ENCODE measurements at places on chromosomes 3 and 15.

DNA sequence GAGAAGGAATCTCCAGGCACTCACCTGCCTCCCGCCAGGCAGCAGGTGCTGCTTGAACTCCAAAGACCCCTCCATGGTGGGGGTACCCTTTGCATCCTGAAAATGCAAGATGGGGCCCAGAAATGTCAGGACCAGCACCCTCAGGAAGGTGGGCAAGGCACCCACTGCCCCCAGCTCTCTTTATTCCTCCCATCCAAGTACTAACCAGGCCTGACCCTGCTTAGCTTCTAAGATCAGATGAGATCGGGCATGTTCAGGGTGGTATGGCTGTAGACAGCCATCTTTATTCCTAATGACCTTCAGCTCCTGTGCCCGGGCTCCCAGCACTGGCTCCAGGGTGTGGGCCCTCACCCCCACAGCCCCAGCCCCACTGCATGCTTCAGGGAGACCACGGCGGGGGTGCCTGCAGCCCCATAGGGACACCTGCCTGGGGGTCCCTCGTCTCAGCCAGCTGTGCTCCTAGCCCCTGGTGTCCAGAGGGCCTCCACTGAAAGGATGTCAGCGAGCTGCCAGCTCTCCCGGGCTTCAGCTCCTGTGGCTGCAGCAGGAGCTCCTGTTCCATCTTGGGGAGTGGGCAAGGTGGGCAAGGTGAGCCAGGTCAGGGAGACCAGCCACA is 13.2 kb downstream of the PLA2G4B start:
- no peak for DNase-seq

- no peak for DNase-seq
Observed at GRCh38 chr15:85758655-85758978, 36.1 kb downstream of the KLHL25 start.

DNA sequence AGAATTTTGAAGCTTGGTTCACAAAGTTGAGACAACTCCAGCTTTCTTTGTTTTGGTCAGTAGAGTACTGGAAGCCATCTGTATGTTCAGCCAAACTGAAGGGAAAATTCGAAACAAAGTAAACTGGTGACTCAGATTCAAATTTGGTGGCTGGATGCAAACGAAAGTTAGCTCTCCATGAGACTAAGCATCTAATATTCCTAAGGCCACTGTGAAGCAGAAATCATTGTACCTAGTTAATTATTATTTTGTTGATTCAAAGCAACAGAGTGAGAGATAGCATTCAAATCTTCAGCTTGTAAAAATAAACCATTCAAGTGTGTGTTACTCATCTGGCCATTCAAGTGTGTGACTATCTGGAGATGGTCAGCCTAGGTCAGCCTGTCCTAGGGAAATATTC is 42.1 kb downstream of the NR2F2 start:
- no peak for DNase-seq

DNA sequence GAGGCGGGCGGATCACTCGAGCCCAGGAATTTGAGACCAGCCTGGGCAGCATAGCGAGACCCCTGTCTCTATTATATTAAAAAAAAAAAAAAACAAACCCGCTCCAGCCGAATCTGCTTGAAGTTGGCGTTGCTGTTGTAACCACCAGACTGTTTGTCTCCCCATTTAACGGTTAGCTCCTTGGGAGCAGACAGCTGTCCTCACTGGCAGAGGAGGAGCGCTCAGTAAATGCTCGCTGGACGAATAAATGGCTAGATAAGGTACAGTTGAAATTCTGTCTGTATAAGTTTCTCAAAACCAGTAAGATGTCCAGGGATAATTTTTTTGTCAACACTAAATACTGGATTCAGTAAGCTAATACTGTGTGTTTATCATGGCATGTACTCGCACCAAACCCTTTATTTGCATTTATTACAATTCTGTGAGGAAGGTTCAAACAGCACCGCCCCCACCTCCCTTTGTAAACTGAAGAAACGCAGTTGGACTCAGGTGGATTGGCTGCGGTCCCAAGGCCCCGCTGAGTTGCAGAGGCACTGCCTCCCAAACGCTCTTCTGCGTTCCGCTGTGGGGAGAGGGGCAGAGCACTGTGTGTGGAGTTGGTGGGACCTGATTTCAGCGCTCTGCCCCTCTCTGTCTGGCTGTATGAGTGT is 1.1 kb downstream of the RCCD1 start:
- no peak for DNase-seq

GRCh38 chr3:66138336-66139313 is 82.2 kb upstream of the SLC25A26 start:
- DNase-seq: no peak

GRCh38 chr15:90594301-90594738 is 64.6 kb downstream of the CRTC3 start:
- DNase-seq: peak; percentile 79

- DNase-seq: no peak
Observed at GRCh38 chr15:41849861-41850260, 11.2 kb downstream of the PLA2G4B start.

GRCh38 chr3:167733961-167734497 is 663 bp downstream of the PDCD10 start:
- no peak for DNase-seq

DNA sequence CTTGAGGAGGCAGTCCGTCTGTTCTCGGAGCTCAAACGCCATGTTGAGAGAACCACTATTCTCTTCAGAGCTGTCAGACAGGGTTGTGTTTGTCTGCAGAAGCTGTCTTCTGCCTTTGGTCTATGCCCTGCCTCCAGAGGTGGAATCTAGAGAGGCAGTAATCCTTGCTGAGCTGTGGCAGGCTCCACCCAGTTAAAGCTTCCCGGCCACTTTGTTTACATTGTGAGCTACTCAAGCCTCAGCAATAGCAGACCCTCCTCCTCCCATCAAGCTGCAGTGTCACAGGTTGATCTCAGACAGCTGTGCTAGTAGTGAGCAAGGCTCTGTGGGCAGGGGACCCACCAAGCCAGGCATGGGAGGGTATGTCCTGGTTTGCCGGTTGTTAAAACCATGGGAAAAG is 8.9 kb downstream of the OR5AC2 start:
- no peak for DNase-seq

GRCh38 chr15:53837263-53837662 is 77.8 kb upstream of the WDR72 start:
- no peak for DNase-seq

GRCh38 chr3:12901623-12902045 is 60.3 kb upstream of the RPL32 start:
- no peak for DNase-seq

- DNase-seq: no peak
Observed at GRCh38 chr15:84391191-84391590, 155.6 kb downstream of the GOLGA6L4 start.

- DNase-seq: no peak
Observed at GRCh38 chr3:37987751-37988179, 2.8 kb upstream of the VILL start.

DNA sequence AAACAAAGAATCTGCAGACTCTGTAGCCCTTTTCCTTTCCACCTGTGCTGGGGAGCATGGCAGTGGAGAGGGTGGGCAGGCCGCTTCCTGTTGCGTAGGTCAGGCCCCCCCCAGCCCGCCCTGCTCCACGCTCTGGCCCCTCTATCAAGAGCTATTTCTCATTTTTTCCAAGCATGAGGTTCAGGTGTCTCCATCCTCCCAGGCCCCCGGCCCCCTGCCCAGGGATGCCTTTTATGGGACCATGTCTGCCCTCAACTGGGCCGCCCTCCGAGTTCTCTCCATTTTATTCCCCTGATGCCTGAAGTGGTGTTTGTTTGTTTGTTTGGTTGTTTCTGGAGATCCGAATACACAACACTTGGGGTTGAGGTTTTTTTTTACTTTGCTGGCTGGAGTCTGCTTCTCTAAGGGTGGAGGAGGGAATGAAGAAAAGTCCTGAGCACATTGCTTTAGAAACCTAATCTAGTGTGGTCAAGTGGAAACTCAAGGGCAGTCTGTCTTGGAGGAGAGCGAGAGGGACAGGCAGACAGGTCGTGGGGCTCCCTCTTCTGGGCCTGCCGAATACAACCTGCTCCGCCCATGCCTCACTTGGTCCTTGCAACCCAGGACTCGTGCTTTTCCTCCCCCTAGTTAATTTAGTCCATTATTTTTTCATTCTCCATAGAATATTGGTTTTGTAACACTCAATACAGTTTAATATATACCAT is 176.5 kb upstream of the LYSMD4 start:
- DNase-seq: no peak

DNA sequence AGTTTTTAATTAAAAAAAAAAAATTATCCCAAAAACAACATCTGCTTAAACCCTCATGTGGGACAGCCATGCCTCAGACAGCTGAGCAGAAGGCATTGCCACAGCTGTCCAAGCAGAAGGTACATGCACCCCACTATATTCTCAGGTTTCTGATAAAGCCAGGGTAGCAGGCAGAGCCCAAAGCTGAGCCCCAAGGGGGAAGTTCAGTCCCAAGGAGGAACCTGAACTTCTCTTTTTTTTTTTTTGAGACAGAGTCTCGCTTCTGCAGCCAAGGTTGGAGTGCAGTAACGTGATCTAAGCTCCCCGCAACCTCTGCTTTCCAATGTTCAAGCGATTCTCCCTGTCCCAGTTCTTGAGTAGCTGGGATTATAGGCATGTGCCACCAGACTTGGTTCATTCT is 33.2 kb downstream of the MKRN2 start:
- DNase-seq: no peak

DNA sequence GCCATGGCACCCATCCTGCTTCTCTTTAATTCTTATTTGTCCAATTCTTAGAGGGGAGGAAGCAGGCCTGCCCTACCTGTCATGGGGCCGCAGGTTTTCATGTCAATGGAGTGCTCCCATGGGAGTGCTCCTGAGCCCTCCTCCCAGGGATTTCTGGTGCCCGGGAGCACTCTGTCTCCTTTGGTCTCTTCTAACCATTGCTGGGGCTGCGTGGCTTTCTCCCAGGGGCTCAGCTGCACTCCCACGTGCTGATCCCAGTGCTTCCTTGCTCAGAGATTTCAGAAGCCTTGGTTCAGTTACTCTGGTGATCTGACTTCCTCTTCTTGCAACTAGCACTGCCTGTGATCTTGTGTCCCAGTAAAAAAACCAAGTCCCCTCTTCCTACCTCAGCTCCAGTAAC is 68.0 kb upstream of the ARL8B start:
- DNase-seq: no peak

- no peak for DNase-seq
Observed at GRCh38 chr3:126107203-126107939, 23.4 kb upstream of the SLC41A3 start.

- DNase-seq: no peak
Observed at GRCh38 chr3:104132566-104133403, 1233.9 kb upstream of the ALCAM start.

DNA sequence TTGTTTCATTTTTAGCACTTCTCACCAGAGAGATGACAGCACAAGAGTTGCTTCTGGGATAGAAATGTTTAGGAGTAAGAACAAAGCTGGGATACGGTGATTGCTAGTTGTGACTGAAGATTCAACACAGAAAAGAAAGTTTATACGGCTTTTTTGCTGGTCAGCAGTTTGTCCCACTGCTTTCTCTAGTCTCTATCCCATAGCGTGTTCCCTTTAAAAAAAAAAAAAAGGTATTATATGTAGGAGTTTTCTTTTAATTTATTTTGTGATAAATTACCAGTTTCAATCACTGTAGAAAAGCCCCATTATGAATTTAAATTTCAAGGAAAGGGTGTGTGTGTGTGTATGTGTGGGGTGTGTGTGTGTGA is 48.0 kb downstream of the PGPEP1L start:
- no peak for DNase-seq

DNA sequence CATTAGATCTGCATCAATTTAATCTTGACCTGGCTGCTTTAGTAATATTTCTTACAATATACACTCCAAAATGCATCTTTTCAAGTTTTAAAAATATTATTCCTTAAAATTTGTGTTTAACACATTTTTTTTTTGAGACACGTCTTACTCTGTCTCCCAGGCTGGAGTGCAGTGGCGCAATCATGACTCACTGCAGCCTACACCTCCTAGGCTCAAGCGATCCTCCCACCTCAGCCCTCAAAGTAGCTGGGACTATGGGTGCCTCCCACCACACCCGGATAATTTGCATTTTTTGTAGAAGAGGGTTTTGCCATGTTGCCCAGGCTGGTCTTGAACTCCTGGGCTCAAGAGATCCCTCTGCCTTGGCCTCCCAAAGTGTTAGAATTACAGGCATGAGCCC is 73.6 kb downstream of the ETV5 start:
- no peak for DNase-seq

- no peak for DNase-seq
Observed at GRCh38 chr3:46129588-46130272, 78.4 kb downstream of the CCR1 start.

DNA sequence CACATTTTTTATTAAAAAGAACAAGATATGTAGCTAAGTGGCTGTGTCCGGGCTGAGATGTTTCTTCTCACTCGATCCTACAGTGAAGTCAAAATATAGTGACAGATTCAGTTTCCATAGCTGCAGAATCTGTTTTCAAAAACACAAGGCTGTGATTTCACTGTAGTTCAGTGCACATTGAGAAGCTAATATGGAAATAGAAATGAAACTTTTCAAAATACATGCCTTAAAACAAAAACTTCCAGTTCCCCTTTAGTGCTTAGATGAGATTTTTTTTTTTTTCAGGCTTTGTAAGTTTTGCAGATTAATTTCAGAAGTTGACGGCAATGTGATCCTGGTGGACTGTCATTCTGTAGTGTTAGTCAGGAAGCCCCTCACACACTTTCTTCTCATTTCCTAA is 23.8 kb upstream of the TRAK1 start:
- DNase-seq: no peak

- DNase-seq: no peak
Observed at GRCh38 chr3:168002786-168003368, 92.8 kb downstream of the GOLIM4 start.

GRCh38 chr3:123090728-123091531 is 24.1 kb downstream of the PDIA5 start:
- DNase-seq: no peak

GRCh38 chr3:153957421-153957820 is 163.8 kb upstream of the ARHGEF26 start:
- no peak for DNase-seq

- DNase-seq: no peak
Observed at GRCh38 chr3:33115024-33115768, 1.4 kb downstream of the CRTAP start.

DNA sequence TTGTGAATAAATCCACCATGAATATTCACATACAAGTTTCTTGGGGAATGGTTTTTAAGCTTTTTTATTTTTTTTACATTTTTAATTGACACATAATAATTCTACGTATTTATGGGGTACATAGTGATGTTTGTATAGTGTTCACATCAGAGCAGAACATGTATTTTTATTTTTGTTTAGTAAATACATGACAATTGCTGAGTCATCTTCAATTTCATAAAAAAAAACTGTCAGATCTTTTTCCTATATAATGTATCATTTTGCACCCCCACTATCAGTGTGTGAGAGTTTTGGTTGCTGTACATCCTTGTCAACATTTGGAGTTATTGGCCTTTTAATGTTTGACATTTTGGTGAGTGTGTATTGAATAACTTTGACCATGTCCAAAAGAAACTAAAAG is 39.9 kb upstream of the FILIP1L start:
- no peak for DNase-seq

- peak; percentile 60 for DNase-seq
Observed at GRCh38 chr3:10224794-10225665, 23.2 kb upstream of the TATDN2 start.

GRCh38 chr3:71330909-71331308 is 252.6 kb downstream of the FOXP1 start:
- DNase-seq: no peak

GRCh38 chr15:77871852-77872371 is 205.6 kb downstream of the TBC1D2B start:
- no peak for DNase-seq
